Right renal cortex interstitium (tissue), 3 donors: ENCODE measurements at places on chromosomes 11 and 22. TPM values are rescaled to one million over a fixed set of nuclear protein-coding genes. Genes with fewer than 3 reads are reported as not detected.

- no peak for DNase-seq
Observed at GRCh38 chr22:44755417-44755816, 3.0 kb downstream of the ARHGAP8 start.

Gene ENTHD1
- polyA plus RNA-seq, result not detected

GRCh38 chr22:48712558-48713271 lies 1115.0 kb downstream of the BRD1 start:
- no peak for DNase-seq

Gene APOBEC3C
- polyA plus RNA-seq, result 11.0 TPM

Gene UBTFL1
- not detected for polyA plus RNA-seq

- no peak for DNase-seq
Observed at GRCh38 chr11:44955015-44955738, 4.5 kb upstream of the TP53I11 start.

DNA sequence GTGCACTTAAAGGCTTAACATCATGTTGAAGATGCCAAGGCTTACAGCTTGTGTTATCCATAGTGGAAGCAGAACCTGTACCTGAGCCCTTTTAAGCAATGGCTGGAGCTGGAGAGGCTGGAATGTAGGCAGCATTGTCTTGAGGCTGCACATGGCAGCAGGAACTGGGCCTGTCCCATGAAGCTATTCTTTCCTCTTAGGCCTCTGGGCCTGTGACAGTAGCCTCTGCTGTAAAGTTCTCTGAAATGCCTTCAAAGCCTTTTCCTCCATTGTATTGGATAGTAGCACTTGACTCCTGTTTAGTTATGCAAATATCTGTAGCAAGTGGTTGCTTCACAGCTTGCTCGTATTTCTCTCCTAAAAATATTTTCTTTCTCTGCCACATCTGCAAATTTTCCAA lies 127.4 kb upstream of the ANO5 start:
- DNase-seq, result no peak

Gene C11orf86
- not detected for polyA plus RNA-seq

GRCh38 chr22:44648085-44648820 lies 53.8 kb upstream of the PRR5 start:
- no peak for DNase-seq

GRCh38 chr11:118226781-118227180 lies 2.0 kb upstream of the JAML start:
- no peak for DNase-seq

DNA sequence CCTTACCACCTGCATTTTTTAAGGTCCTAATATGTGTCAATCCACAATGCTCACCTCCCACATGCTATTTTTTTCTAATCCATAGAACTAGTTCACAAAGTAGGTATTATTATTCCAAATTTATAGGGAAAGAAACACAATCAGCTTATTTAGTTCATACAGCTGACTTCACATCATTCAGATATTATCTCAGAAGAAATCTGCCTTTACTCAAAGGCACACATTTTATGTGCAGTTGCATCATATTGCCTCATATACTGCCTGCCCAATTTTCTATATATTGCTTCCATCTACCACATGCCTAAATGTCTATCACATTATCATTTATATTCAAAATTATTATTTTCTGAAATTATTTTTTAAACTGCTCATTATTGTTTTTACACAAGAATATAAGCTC lies 88.7 kb upstream of the LUZP2 start:
- DNase-seq, result no peak

GRCh38 chr11:83093634-83094033 lies 21.9 kb upstream of the RAB30 start:
- DNase-seq, result no peak

DNA sequence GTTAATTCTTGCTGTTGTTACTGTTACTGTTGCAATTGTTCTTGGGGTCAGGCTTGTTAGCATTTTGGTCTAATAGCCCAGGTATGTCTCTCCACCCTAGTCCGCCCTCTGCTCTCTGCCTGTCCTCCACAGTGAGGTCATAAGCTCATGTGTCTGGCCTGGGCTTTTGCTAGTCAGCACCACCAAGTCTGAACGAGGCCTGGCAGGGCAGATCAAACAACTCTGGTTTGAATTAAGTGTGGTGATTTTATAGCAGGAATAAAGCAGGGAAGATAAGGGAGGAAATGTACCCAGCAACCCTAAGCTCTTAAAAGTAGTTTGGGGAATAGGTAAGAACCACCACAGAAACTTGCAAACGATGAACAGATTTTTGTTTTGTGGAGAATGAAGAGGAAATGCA lies 98.7 kb downstream of the ABTB2 start:
- no peak for DNase-seq

DNA sequence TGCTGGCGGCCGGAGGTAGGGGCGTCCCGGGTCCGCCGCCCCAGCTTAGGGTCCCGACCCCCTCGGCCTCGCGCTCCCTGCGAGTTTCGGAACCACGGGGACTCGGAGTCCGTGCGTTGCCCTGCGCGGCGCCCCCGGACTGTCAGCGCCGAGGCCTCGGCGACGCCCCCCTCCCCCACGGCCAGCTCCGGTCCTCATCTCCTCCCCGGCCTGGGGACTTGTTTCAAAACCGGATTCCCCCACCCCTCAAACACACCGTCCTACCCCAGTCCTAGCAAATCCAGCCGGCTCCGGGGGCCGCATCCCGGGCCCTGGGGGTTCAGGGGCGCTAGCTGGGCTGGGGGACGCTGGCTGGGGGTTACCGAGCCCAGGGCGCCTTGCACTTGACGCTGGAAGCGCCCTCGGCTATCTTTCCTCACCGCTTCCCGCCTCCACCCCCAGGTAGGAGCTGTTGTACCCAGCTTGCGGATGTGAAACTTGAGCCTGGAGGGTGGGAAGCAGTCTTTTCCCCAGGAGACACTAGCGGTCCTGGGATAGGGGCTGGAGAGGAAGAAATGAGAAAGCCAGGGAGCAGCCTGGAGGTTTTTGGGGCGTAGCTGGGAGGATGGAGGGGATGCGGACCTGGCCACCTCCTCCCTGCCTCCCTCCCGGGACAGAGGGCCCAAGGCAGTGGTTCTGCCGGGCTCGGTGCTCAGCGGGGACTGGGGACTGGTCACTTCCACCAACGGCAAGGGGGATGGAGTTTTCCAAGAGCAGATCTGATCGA lies 550 bp downstream of the FBLN1 start:
- no peak for DNase-seq

Gene RCOR2
- 11.4 TPM for polyA plus RNA-seq

GRCh38 chr22:39932918-39933649 lies 27.1 kb upstream of the TMA7B start:
- no peak for DNase-seq

Gene MUC2
- 0.27 TPM for polyA plus RNA-seq

GRCh38 chr11:109731451-109731850 lies 309.5 kb downstream of the C11orf87 start:
- DNase-seq, result no peak

DNA sequence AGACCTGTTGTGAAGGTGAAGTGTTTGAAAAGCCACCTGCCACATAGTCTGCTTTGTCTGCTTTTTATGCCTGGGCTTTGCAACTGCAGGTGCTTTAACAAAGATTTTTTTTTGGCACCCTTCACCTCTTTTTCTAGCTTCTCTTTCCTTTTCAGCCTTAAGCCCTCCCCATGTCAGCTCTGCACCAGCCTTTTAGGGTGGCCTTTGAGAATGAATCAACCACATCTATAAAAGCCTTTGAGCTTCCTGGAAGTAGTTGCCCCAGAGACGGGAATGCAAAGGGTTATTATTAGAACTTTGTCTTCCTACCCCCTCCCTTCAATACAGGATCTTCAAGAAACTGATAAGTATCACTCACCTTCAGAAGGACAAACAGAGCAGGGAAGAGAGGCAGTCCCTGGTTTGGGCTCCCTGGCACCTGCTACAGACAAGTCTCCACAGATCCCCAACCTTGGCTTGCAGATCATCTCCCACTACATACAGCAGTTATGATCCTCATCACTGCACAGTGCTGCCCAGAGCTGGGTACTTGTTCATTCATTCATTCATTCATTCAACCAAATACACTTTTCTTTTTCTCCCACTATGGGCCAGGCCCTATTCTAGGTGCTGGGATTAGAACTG lies 8.0 kb downstream of the PVALB start:
- no peak for DNase-seq

GRCh38 chr11:9301720-9302119 lies 12.7 kb downstream of the TMEM41B start:
- DNase-seq, result no peak

DNA sequence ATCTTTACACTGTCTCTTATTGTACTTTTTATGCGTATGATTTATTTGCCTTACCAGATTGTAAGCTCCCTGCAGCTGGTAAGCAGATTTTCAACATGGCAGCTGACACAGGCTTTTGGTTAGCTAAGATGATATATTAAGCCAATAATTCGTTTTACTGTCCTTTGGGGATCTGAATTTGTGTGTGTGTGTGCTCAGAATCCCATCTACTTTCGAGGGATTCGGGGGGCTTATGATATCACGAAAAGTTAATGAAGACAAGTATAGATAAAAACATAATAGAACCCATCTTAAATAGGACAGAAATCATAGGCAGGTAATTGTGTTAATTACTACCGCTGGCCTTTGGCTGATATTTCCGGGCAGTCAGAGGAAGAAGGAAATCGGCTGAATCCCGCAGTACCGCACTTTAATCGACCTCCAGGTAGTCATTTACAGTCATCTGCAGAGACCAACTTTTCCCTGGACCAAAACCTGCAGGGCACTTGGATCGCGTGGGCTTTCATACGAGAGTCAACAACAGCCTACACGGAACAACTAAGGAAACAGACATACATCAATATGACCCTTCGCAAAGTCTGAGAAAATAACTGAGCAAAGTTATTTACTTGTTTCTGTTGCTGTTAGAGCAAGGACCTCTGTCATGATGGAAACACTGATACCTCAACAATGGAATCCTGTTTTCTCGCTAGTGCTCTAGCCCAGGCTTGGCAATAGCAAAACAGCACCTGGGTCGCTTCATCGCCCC lies 802 bp downstream of the KBTBD3 start:
- DNase-seq, result peak; percentile 2

DNA sequence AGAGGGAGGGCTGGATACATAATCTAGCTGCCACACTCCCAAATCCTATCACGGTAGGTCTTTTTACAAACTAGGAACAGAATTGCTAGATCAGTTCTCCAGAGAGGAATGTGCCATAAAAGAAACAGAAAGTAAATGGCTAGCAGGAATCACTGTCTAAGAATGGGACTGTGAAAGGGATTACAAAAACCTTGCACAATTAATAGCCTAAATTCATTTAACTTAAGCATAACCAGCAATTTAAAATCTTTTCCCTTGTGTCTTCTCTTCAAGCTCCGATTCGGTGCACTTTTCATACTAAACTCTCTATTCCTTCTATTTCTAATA lies 35.2 kb downstream of the APOL5 start:
- no peak for DNase-seq

Gene CASP5
- polyA plus RNA-seq, result not detected

GRCh38 chr11:3169255-3170043 lies 4.3 kb upstream of the OSBPL5 start:
- DNase-seq, result no peak

DNA sequence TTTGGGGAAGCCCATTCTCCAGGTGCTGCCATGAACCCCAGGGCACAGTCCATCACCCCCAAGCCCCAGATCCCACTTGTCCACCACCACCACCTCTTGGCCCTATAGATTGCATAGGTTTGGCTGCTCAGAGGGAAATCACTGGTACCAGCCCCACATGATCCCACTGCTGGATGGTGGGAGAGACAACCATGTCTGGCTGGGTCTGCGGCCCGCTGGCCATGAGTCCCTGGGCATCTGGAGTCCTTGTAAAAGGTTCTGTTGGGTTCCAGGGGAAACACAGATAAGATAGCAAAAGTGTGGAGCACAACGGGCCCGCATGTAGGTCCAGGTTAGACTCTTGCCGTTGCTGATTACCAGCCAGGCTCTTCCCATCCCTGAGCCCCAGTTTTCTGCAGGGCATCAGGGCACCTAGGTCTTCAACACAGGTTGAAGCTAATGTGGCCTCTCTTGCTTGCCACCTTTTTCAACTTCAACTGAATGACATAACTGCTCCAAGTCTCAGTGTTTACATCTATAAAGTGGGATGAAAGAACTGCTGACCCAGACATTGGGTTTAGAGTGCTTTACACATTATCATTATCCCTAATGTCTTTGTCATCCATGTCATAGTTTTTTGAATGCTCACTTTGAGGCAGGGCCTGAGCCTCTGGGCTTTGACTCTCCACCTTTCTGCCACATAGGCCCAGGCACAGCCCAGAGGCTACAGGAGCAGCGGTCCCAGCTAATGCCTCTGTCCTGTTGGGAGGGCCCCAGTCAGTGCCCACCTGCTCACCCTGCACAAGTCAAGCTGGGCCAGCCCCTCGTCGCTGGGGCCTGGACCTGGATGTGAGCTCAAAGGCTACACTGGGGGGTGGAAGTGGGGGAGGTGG lies 1.0 kb upstream of the TANGO2 start:
- no peak for DNase-seq

DNA sequence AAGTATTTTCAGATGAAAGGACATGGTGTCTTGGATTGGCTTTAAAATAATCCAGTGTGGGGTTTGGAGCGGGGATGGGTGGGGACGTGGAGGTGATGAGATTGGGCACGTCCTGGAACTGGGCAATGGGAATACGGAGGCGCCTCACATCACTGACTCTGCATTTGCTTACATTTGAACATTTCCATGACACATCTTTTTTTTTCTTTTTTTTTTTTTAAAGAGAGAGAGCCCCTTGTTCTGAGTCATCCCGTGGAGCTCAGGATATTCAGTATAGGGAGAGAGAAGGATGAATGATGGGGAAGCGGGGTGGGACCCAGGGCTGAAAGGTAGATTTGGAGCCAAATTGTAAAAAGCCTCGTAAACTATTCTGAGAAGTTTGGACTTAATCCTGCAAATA lies 142.7 kb downstream of the FBXO7 start:
- no peak for DNase-seq

GRCh38 chr22:41933411-41934177 lies 7.0 kb upstream of the TNFRSF13C start:
- DNase-seq, result no peak

Gene ISX
- polyA plus RNA-seq, result 0.31 TPM

Gene IGF2
- 837 TPM for polyA plus RNA-seq

- DNase-seq, result no peak
Observed at GRCh38 chr22:22916215-22916951, 28.8 kb downstream of the IGLL5 start.

- DNase-seq, result no peak
Observed at GRCh38 chr11:92453055-92453454, 228.4 kb downstream of the FAT3 start.

GRCh38 chr11:12456651-12457579 lies 79.5 kb downstream of the PARVA start:
- DNase-seq, result no peak
